ENCODE measurements at places on chromosomes 12 and 14. TPM values are rescaled to one million over a fixed set of nuclear protein-coding genes. Genes with fewer than 3 reads are reported as not detected.

GRCh38 chr14:68968721-68969120 lies 10.4 kb downstream of the ACTN1 start:
- DNase-seq: no peak
- H3K36me3 ChIP-seq: peaks cover 22% of the 10 kb centered on the region
- H3K4me3 ChIP-seq: no peak overlapping the region
- H3K4me1 ChIP-seq: peaks cover 89% of the 10 kb centered on the region
- no peaks in the 10 kb centered on the region for H3K27me3 ChIP-seq

GRCh38 chr14:95502381-95502950 lies 14.0 kb downstream of the SYNE3 start:
- H3K27me3 ChIP-seq: no peaks in the 10 kb centered on the region
- no peak overlapping the region for H3K27ac ChIP-seq
- no peaks in the 10 kb centered on the region for H3K36me3 ChIP-seq
- H3K4me3 ChIP-seq: no peak overlapping the region
- H3K4me1 ChIP-seq: no peaks in the 10 kb centered on the region

- no peak for DNase-seq
- H3K27me3 ChIP-seq: no peaks in the 10 kb centered on the region
- no peaks in the 10 kb centered on the region for H3K36me3 ChIP-seq
- peak overlapping the region; percentile 88 for H3K27ac ChIP-seq
- no peak overlapping the region for H3K4me3 ChIP-seq
- peaks cover 30% of the 10 kb centered on the region for H3K4me1 ChIP-seq
These were observed 20.7 kb downstream of the NFKBIA start for GRCh38 chr14:35383569-35384454.

EGLN3 gene
- total RNA-seq: 122 TPM

DNA sequence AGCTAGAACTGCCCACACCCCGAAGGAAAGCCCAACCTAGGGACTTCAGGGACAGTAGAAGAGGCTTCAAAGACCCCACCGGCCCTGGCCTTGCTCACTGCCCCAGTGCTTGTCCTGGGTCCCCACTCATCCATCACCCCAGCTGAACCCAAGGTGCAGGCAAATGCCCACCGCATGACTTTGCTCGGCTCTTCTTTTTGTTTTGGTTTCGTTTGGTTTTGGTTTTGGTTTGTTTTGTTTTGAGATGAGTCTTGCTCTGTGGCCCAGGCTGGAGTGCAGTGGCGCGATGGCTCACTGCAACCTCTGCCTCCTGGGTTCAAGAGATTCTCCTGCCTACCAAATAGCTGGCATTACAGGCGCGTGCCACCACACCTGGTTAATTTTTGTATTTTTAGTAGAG lies 9.0 kb downstream of the CCDC85C start:
- DNase-seq: no peak
- no peaks in the 10 kb centered on the region for H3K4me1 ChIP-seq
- no peak overlapping the region for H3K27ac ChIP-seq
- no peak overlapping the region for H3K4me3 ChIP-seq
- no peaks in the 10 kb centered on the region for H3K36me3 ChIP-seq

Measured in right atrium auricular region (tissue), 2 donors.